Vagina (tissue), 2 donors: ENCODE measurements at places on chromosomes 3 and 15. TPM values are rescaled to one million over a fixed set of nuclear protein-coding genes. Genes with fewer than 3 reads are reported as not detected.

PP2D1 gene
- not detected for total RNA-seq

FAM227B gene
- total RNA-seq, result 2.9 TPM

DNA sequence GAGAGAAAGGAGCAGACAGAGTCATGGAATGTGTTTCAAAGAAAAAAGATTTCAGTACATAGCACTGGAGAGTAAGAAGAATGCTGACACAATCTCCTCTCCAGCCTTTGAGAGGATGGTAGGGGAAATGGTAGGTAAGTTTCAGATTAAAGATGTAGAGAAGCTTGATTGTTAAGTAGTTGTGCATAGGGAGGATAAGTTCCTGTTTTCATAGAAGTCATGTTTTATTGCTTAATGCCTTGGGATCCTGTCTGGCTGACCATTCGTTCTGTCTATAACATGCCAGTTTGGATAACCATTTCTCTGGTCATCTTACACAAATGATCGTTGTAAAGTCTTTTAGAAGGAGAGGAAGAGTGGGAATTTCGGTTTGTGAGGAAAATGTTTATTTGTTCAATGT, 95.7 kb upstream of the IGSF10 start:
- no peak for DNase-seq

DNA sequence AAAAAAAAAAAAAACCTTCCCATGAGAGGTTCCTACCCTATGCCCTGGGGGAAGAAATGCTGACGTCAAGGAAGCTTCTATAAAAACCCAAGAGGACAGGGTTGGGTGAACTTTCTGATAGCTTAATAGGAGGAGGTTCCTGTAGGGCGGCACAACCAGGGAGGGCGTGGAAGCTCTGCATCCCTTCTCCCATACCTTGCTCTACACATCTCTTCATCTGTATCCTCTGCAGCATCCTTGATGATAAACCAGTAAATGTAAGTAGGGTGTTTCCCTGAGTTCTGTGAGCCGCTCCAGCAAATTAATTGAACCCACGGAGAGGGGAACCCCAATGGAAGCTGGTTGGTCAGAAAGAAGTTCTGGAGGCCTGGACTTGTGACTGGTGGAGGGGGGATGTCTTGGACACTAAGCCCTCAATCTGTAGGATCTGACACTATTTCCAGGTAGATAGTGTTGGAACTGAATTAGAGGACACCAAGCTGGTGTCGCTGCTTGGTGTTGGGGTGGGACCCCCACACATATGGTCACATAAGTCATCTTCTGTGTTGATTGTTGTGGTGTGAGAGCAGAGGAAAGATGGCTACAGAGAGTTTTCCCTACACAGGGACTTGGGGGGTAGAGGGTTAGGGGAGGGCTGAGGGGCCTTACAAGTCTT, 91.5 kb downstream of the ST6GAL1 start:
- DNase-seq, result no peak

- DNase-seq, result no peak
These were observed 6.7 kb upstream of the EIF1B start for GRCh38 chr3:40302784-40303183.

DNA sequence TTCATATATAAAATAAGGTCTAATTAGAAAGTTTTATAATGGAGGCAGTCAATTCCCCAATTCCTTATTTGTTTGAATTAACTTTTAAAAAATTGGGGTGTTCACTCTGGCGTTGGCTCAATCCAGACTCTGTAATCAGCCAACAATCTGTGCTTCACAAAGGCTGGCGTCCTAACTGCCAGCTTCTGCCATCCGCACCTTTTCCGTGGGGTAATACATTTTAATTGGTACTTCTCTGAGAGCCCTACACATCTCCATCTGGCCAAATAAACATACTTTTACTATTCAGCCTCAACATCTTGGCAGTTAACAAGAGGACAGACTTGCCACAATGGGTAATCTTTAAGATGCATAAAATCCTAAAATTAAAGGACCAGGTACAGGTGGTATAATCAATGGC, 125.2 kb upstream of the CCNL1 start:
- DNase-seq, result no peak

DNA sequence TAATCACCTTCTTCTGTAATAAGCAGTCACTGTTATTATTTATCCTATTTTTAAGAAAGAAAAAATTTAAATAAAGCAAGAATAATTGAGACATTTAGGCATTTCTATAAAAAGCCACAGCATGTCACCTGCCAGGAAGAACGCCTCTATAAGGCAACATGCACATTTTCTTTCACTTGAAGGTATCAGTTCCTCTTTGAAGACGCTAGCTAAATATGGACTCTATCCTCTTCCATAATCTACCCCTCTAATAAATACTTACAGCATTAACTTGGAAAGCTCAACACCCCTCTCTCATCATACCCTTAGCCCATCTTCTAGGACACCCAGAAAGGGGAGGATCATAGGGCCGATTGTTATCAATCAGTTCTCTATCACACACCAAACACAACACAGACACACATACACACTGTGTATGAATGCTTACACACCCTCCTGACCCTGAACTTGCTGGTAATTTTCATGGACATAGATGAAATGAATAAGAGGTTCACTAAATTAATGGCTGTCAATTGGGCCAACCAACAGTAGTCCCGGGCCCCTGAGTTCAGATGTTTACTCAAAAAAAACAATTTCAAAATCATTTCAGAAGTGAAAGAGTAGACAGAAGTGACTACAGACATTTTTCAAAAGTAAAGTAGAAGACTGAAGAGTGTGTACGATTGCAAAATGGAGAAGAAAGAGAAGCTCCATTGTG, 102.5 kb downstream of the ZMAT3 start:
- no peak for DNase-seq

DNA sequence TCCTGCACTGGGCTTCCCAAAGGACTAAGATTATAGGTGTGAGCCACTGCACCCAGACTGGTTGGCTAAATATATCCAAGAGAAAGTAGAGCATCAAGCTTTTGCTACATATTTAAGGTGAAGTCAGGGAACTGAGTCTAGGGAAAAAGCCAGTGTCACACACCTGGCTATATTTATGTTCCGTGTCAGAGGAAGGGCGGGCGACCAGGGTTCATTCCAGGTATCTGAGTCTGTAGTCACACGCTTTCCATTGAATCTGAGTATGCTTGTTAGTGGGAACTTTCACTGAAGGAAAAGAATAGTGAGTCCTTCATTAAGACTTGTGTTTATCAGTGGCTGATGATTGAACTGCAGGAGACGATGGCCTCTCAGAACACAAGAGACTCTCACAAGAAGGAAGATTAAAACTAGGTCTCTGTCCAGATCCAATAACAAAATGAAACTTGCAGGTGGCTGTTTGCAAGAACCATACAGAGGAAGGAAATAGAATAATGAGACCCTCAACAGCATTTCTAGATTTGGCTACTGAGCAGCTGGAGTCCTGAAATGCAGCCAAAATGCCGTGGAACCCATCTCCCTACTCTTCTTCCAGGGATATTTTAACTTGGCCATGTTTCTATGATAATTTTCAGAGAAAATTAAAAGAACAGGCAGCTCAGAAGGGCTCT, 276.3 kb downstream of the THSD4 start:
- no peak for DNase-seq

DNA sequence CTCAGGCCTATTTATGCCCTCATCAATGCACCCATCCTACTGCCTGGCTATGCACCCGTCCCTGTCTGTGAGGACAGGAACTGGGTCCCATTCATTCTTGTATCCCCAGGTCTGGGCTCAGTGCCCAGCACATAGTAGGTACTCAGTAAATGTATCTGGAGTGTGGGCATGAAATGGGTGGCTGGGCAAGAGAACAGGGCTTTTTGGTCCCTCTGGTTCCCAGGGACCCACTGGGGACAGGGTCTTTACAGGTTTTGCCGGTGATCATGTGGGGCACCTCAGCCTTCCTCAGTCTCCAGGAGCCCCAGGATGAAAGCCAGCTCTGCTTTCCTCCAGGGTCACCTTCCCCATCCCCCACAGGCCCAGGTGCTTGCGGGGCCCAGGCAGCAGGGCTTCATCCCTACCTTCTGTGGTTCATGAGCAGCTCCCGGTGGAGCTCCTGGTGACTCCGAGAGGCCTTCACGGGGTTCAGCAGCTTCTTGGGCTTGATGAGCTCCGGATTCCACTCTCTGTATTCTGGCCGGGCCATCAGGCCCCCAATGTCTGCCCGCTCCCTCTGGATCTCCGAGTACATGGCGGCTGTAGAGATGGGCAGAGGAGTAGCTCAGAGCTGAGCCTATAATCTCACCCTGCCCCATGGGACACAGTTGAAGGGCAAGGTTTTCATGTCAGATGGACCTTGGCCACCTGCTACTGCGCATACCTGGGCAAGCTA, 7.7 kb downstream of the FAM107A start:
- no peak for DNase-seq

DNA sequence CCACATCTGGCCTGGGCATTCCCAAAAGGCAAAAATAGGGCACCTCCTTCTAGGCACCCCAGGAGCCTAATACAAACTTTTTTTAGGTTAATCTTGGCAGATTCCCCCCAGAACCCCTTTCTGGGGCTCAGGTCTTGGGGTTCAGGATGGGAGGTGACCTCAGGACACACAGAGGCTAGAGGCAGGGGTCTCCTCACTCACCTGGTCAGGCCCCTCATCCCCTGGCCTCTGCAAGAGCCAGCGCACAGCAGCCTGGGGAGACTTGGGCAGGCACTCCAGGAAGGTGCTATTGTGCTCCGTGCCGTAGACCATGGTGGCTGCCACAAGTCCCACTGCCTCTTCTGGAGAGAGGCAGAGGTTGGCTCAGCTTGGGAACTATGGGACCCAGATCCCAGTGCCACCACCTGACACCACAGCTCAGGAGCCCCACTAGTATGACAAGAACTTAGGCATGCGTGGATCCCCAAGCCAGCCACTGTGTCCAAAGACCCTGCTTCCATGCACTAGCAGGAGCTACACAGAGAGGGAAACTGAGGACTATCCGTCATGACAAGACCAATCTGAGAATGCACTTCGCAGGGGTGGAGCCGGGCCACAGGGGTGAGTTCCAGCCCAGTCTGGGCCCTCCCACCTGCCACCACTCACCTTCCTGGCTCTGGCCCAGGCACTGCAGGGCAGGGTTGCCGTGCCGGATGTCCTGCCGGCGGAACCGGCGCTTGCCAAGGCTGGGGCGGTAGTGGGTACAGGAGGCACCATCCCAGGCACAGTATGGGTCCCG, 7.4 kb downstream of the SEMA3G start:
- no peak for DNase-seq
